LNCaP clone FGC (cell line): ENCODE measurements at places on chromosomes 12 and 14.

DNA sequence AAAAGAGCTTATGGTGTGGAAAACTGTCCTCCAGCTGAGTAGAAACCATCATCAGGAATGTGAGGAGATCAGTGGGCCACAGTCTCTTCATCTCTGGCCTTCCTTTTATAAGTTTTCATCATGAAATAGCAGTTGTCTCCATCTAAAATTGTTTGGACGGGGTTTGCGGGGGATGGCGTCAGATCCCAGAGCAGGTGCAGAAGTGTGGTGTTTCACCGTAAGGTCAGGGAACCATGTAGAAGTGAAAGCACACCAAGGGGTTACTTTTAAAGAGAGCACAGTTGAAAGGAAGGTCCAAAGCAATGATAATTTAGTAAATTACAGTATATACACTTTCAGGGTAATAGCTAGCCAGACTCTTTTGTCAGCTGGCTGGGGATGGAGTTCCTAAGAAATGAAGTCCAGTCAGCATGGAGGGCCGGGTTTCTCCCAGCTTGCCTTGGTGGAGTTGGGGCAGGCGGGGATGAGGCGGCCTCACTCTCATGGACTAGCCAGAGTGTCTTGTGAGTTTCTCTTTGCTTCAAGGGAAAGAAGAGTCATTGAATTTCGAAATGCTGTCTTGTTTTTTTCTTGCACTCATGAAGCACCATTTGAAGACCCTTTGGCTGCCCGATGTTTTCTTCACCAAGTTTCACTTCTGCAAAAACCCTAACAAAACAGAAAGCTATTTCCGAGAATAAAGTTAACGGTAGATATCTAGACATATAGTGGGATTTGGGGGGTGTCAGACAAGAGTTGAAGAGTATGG lies 100.6 kb downstream of the ETV6 start:
- DNase-seq: no peak

- no peak for DNase-seq
Observed at GRCh38 chr14:91078095-91078737, 17.8 kb upstream of the RPS6KA5 start.

- no peak for DNase-seq
Observed at GRCh38 chr14:38964630-38965029, 138.4 kb downstream of the SEC23A start.

DNA sequence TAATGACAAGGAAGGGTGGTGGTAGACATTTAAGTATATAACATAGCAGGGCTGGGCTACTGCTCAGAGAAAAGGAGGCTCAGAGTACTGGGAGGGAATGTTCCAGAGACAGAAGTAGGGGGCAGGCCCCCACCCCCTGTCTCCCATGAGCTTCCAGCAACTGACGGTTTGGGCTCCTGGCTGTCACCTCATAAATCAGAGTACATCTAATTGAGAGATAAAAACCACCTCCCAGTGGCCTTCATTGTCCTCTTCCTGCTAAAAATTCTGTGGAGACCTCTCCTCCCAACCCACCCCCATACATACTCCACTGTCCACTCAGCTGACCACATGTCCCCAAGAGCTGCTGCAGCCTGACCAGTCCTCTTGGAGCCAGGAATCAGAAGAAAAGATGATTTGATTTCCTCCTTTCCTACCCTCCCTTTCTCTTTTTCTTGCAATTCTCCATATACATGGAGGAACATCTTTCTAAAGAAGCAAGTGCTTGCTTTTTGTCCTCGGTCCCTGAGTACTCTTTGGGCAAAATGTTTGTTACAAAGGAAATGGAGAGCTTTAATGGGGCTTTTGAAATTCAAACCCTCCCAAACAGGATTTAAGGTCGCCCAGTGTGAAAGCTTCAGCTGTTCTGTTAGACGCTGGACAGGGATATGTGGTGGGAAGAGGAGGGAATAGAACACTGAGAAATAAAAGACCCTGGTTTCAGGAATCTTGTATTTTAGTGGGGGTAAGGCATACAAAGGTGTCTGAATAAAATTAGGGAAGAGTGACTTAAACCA lies 16.4 kb upstream of the KCNA5 start:
- DNase-seq: no peak

DNA sequence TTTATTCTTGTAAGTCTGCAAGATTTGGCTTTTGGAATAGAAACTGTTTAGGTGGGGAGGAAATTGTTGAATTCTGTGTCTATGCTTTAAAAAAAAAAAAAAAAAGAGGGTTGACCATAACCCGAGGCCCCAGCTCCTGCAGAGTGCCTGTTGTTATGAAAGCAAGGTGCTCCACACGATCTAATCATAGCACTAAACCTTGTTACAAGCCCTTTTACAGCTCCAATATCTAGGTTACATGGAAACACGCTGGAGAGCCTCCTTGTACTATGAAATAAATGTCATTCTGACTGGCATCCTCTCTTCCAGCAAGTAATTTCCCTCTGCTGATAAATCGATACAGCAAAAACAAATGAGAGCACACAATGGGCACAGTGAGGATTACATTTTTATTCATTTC lies 303.1 kb upstream of the SOX5 start:
- no peak for DNase-seq

DNA sequence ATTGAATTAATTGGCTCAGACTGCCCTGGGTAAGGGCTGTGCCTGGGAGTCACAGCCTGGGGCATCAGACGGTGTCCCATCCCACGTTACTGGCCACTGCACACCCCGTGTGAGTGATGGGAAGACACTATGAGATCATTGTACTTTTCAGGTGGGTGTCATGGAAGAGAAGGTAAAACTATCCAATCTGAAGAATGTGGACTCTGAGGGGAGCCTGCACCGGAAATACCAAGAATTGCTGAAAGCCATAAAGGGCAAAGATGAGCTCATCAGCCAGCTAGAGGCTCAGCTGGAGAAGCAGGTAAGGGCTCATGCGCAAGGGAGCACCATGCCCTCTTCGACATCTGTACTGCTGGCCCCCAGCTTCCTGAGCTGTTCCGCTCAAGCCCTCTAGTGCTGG lies 24.0 kb downstream of the PLEKHH1 start:
- no peak for DNase-seq

DNA sequence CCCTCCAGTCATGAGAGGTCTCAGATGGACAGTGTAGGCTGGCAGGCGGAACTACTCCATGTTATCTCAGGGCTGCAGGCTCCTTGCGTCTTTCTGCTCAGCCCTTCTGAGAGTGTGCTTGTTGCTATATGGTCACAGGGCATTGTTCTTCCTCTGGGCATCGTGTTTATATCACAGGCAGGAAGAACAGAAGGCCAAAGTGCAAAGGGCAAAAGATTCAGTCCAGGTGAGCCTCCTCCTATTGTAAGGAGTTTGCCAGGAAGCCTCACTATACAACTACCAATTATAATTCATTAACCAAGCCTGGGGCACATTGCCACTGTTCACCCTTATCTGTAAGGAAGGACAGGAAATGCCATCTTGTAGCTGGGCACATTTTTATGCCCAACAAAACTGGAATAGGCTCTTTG lies 195.5 kb upstream of the KITLG start:
- DNase-seq: no peak
